Amniotic stem cell (primary cell): ENCODE measurements at places on chromosomes 2 and 18.

- DNase-seq = peak; percentile 46
Measured at GRCh38 chr2:30272761-30273573, 41.6 kb downstream of the LBH start.

DNA sequence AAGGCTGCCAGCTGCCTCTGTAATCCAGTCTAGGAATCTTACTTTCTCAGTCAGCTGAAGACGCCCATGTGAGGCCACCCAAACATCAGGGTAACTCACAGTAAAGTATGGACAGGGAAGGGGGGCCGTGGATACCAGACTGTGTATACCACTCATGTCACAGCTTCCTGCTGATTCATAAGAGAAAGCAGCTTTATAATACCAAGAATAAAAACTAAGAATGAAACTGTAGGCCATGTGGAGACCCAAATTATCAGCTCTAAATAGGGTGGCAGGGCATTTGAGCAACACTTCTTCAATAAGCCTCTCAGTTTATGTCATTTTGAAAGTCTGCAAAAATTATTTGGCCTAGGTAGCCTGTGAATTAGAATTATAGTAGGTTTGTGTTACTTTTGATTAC lies 115.0 kb upstream of the CDCA7 start:
- no peak for DNase-seq

GRCh38 chr2:37625796-37626571 lies 45.5 kb downstream of the CDC42EP3 start:
- DNase-seq = no peak

DNA sequence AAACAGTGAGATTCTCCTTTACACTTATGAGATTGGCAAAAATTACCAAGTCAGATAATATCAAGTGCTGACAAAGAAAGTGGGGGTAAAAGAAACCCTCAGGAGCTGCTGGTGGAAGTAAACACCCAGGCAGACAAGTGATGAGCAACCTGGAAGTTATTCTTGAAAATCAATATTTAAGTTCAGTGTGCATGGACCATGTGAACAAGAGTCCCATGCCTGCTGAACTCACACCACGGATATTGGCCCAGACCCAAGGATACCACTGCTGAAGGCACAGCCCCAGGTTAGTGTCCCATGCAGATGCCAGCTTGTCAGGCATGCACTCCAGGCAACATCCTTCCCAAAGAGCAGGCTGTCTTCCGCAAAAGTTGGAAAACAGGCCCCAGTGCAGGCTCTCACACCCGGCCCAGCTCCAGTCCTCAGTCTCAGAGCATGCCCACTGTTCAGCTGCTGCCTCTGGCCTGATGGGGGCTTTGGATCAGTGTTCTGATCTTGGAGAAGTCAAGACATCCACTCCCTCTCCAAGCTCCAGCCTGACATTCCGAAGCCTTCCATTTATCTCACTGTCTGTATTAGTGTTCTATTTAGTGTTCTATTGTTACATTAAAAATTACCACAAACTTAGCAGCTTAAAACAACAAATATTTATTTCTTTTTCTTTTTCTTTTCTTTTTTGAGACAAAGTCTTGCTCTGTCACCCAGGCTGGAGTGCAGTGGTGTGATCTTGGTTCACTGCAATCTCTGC lies 70.0 kb downstream of the HS1BP3 start:
- no peak for DNase-seq

DNA sequence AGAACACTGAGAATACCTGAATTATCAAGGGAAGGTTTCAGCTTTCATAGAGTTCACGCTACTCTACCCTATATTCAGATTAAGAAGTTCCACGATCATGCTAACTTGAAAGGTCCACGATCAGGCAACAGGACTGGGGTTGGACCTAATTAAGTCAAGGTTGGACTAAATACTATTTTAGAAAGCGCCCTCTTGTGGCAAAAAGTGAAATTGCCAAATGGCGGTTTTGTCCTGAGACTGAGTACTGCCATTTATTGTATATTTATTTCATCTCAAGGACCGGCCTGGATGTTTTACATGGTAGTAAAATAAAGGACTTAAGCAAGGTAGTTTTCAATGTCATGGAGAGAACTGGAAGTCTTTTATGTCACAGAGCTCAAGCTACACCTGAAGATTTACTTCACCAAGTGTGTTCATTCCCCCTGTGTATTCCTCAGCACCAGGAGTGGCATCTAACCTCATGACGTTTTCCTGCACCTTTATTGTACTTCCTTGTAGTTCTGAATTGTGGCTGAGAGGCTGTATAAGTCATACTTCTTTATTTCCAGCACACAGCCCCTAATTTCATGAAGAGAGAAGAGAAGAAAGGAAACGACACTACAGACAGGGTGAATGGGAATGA lies 56.8 kb downstream of the SRD5A2 start:
- DNase-seq = peak; percentile 51

- DNase-seq = no peak
Measured at GRCh38 chr2:17482651-17483050, 35.6 kb downstream of the RAD51AP2 start.

GRCh38 chr2:23377771-23378170 lies 7.2 kb upstream of the KLHL29 start:
- DNase-seq = no peak

- no peak for DNase-seq
Measured at GRCh38 chr2:219702796-219703545, 75.5 kb downstream of the SLC4A3 start.

- DNase-seq = no peak
Measured at GRCh38 chr2:46274586-46274985, 22.6 kb upstream of the EPAS1 start.

DNA sequence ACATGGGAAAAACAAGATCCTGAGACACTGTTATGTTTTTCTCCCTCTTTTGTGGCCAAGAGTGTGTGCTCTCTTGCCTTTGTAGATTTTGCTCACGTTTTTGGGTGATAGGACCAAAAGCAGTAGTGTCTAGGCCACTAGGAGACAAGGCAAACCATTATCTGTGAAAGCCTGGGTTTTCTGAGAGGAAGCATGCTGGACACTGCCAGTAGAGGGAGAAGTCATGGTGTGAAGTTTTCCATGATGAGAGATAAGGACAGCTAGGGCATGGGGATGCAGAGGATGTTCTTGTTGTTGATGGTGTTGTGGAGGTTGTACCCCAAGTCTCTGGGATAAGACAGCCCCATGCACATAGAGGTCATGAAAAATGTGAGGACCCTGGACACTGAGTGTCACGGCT lies 285.3 kb downstream of the SOX11 start:
- no peak for DNase-seq

- no peak for DNase-seq
Measured at GRCh38 chr2:105373895-105374401, 24.9 kb downstream of the FHL2 start.

DNA sequence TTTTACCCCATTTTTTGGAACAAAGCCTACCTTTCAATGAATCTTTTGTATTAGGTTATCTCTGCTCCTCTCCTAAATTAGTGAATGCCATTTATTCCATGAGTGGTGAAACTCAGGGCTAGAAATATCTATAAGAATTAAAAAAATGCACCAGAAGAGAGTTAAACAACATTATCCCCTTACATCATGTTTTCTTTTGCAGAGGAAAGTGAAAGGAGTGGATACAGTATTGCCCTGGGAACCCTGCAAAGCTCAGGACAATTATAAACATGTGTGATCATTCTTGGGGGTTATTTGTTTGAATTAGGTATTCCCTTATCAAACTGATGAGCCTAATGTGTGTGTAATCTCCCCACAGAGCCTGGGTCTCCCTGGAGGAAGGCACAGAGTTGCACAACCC lies 559.2 kb downstream of the RNF144A start:
- no peak for DNase-seq

GRCh38 chr2:106868275-106868674 lies 17.7 kb downstream of the ST6GAL2 start:
- no peak for DNase-seq

- no peak for DNase-seq
Measured at GRCh38 chr2:85812094-85812735, 58.4 kb downstream of the ATOH8 start.

DNA sequence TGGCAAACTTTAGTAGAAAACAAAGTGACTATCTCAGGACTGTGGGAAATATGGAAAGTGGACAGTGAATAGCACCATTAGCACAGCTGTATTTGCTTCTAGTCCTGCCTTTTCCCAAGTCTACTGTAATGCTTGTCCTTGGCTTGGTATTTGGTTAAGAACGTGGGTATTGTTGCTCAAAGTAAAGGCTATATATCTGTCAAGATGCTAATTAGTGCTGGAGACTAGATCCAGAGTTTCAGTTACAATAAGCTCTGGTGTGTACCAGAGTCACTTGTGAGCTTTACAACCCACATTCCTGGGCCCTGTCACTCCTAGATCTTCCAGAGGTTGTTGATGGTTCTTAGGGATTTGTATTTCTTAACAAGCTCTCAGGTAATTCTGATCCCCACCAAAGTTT lies 313.6 kb downstream of the SLC8A1 start:
- no peak for DNase-seq

GRCh38 chr18:49096021-49096420 lies 145.3 kb upstream of the SMAD7 start:
- DNase-seq = no peak

DNA sequence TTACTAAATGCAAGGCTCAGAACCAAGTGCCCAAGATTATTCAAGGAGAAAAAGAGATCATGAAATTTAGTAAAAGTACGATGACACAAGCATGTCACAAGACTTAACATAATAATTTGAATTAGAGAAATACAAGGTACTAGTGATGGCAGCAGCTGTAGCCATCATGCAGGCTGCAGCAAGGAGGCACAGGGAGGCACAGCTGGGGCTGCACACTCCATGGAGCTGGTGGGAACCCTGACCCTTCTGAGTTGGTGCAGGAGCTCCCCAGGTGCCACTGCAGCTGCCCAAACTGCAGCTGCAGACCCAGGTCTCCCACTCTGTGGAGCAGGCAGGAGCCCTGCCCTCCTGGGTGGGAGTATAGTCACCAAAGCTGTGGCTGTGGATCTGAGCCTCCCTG lies 46.0 kb downstream of the COL3A1 start:
- DNase-seq = no peak

- DNase-seq = no peak
Measured at GRCh38 chr2:140508756-140509155, 1622.1 kb downstream of the LRP1B start.

- no peak for DNase-seq
Measured at GRCh38 chr2:179691235-179691634, 170.2 kb downstream of the ZNF385B start.

DNA sequence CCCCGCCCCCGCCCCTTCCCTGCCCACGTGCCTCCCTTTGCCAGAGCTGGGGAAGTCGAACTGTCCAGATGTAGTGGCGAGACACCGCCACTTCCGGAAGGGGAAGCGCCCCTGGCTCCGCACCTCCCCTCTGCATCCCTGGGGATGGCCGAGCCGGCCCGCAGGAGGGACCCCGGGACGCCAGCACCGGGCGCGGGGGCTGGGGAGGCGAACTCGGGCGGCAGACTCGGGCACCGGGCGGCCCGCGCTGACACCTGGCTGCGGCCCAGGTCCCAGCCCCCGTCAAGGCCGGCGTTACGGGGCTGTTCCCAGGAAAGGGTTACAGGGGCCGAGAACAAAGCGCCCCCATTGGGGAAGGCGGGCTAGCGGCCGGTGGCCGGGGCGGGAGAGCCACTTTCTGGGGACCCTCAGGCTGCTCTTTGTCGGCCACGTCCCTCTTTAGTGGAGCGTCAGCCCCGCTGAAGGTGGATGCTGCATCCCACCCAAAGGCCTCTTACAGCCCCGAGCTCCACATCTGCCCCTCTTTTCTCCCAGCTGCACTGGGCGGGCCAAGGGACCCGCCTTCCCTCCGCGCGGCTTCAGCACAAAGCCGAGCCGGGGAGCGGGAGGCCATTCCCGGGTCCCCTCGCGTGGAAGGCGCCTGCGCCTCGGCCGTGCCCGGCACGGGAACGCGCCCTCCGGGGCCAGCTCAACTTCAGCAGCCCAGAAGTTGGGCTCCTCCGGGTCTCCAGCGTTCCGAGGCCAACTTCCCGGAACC lies 1.3 kb downstream of the SDC1 start:
- no peak for DNase-seq

DNA sequence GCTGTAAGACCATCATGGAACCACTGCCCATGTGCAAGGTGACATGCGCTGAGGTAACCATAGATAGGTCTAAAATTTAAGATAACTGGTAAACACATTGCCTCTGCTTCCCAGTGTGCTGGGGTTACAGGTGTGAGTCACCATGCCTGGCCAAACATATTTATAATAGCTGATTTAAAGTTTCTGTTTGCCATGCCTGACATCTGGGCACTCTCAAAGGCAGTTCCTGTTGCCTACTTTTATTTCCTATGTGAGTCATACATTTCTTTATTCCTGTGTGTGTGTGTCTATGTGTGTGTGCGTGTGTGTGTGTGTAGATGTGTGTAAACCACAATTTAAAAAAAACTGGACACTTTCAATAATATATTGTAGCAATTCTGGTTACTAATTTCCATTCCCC lies 415.2 kb upstream of the NETO1 start:
- no peak for DNase-seq

DNA sequence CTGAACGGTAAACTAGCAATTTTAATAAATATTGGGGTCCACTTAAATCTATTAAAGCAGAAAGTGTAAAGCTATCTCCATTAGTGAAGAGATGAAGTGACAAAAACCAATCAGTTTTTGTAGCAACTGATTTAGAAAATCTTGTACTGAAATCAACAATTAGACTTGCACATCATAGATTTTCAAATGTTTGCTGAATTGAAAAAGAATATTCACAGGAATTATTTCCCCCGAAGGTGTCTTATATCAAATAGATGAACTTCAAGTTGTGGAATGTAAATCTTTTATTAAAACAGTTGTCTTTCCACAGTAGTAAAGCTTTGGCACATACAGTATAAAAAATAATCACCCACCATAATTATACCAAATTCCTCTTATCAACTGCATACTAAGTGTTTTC lies 48.7 kb downstream of the ATIC start:
- DNase-seq = no peak
